Panc1 (cell line): ENCODE measurements at places on chromosomes 3 and 15.

- no peak for DNase-seq
These were observed 44.3 kb upstream of the ACAD9 start for GRCh38 chr3:128835096-128835495.

DNA sequence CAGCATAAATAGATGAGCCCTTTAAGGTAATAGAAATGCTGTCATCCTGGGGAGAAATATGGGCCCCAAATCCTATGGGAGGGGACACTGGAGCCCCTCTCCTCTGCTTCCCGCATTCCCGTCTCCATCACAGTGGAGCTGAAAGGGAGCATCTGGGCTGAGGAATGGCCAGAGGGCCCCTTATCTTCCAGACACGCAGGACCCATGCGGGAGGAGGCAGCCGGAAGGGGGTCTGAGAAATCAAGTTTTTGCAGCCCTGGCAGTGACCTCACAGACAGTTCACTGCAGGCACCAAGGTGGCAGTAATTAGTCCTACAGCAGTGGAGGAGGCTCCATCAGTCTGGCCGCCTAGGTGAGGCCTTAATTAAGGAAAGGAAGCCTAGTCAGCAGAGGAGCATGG is 80.2 kb downstream of the RAB11A start:
- DNase-seq: no peak

- no peak for DNase-seq
These were observed 1.3 kb downstream of the COLQ start for GRCh38 chr3:15520185-15520584.

DNA sequence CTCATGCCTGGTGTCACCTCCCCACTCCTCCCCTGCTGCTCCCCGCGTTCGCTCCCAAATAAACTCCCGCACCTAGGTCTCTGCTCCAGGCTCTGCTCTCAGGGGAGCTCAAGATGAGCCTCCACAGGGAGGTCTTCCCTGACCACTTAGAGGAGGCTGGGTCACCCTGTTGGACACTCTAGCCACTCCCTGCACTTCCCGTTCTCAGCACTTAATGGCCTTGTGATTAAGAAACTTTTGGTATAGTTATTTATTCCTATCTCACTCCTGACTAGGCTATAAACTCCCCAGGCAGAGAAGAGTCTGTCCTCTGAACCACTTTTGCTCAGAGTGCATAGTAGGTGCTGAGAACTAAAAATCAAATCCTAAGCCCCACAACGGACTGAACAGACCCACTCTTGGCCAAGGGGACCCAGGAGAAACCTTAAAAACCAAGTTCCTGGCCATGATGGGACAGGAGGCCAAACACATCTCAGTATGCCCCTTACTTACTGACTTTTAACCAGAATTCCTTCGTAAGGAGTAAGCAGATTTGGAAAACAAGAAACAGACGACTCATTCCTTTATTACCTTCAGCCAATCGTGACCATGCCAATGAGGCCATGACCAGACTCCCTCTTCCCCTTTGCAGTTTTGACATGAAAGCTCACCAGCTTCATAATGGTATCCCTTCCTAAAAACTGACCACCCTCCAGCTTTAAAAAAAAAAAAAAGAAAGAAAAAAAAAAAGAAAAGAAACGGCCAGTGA is 69.0 kb upstream of the HRH1 start:
- no peak for DNase-seq
